HT1080 (cell line): ENCODE measurements at places on chromosomes 3 and 15.

DNA sequence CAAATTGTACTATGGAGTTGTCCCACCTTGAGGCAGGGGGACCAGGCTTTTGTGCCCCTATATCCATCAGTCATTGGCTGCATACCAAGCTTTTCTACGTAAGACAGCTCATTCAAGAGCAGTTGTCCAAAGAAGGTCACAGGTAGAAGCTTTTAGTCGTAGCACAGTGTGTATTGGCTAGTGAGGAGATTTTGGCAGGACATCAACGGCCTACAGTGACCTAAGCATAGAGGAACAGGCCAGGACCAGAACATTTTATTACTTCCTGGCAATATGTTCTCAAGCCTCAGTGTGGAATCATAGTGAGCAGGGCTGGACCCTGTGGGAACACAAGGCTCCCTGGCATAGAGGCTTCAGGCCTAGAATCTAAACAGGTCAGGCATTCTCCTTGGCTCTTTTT lies 105.4 kb upstream of the ANKRD28 start:
- DNase-seq = peak; percentile 15

DNA sequence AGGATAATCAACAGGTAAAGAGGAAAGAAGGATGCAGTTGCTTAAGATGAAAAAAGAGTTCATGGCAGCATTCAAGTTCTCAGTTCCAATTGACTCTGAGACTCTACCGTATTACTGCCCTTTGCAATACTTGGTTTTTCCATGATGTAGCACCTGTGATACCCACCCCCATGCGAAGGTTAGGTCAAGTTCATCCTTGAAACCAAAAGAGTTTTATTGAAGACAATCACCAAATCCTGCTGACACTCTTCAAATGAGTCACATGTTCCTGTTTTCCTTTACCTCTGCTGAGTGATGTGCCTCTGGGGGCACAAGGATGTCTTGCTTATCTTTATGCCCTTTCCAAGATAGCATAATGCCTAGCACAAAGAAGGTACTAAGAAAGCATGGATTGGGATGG lies 111.3 kb upstream of the SLC7A14 start:
- DNase-seq = no peak

GRCh38 chr3:190122198-190122771 lies 1.6 kb upstream of the P3H2 start:
- peak; percentile 76 for DNase-seq

DNA sequence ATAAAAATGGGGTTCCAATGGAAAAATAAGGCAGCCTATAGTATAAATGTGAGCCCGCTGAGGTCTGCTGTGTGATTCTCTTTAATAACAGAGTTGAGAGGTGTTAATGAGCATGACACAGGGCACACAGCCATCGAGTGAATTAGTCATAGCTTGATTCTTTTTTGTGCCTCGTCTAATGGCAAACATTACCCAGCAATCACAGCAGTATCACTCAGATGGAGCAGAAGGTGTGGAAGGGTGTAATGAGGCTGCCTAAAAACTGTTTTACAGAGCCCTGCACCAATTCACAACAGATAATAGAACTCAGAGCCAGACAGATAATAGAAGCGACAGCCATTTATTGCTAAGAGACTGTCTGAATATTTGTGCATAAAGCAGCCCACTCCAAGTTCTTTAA lies 178.6 kb upstream of the TPRG1 start:
- no peak for DNase-seq

DNA sequence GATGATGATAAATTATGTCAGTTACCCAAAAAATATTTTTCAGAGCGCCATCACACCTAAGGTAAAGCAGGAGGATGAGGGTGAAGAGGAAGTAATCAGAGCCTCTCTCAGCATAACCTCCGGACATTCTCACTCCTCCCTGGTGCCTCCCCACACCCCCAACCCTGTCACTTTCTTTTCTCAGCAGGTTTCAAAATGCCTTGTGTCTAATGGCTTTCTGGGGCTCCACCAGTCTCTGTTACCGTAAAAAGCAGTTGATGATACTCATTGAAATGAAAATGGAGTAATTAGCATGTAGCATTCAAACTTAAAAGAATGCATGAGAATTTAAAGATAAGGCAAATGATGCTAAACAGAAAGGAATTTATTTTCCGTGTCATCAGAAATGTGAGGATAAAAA lies 180.0 kb downstream of the ERC2 start:
- no peak for DNase-seq

DNA sequence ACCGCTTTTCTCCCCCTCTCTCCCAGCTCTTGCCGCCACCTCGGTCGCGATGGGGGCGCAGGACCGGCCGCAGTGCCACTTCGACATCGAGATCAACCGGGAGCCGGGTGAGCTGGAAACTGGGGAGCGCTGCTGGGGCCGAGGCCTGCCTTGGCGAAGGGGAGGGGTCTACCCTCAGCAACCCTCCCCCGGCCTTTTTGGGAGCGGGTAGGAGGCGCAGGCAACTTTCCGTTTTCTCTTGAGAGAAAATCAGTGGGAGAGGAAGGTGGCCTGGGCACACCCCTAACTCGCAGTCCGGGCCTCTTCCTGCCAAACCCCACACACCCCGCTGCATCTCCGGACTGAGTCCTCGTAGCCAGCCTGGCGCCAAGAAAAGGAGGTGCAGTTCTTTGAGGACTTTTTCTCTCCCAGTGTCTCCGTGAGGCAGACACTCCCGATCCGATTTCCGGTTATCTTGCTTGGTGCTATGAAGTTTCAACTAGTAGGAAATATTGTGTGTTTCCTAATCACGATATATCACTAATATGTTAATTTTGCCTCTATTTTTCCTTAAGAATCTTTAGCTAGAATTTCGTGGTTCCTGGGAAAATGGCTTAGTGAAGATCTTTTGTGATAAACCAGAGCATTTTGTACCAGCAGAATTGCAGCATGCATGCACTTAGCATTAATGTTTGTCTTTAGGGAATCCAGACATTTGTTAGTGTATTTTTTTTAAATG lies 631 bp downstream of the NKTR start:
- peak; percentile 79 for DNase-seq

GRCh38 chr15:40010686-40011085 lies 28.3 kb downstream of the SRP14 start:
- no peak for DNase-seq

GRCh38 chr3:58074997-58075396 lies 66.8 kb downstream of the FLNB start:
- no peak for DNase-seq

- no peak for DNase-seq
These were observed 16.7 kb downstream of the TPRG1 start for GRCh38 chr3:189188466-189188865.
